ENCODE measurements at places on chromosomes 1 and 21.

DNA sequence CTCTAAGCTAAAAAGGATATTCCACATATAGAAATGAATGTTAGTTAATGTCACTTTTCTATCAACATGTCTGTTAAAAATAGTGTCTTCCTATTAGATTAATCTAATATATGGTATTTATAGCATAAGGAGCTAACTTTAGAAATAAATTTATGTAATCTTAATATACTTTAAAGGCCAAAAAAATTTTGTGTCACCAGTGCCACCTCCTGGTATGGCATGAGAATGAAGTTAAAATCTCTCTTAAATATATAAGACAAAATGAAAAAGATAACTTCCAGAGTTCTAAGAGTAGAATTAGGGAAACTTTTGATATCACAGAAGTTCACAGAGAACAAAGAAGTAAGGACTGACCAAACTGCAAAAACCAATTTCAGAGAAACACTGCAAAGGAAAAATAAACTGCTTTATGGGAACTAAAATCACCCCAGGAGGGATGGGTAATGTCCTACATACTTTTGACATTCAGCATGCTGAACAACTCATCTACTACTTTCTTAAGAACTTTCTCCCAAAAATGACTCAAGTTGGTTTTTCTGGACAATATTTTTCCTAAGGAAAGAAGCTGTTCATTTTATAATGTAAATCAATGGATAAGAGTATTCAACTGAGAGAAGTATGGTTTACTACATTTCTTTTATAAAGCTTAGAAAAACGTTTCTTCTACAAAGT is 82.8 kb downstream of the TRIM33 start:
- peak; percentile 34 for DNase-seq

DNA sequence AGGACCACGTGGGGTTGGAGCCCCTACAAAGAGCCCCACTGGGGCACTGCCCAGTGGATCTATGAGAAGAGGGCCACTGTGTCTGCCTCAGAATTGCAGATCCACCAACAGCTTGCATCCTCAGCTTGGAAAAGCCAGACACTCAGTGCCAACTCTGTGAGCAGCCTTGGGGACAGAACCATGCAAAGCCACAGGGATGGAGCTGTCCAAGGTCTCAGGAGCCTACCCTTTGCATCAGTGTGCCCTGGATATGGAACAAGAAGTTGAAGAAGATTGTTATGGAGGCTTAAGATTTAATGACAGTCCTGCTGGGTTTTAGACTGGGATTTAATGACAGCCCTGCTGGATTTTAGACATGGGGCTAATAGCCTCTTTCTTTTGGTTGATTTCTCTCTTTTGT is 1670.9 kb downstream of the PLA2G4A start:
- no peak for DNase-seq

DNA sequence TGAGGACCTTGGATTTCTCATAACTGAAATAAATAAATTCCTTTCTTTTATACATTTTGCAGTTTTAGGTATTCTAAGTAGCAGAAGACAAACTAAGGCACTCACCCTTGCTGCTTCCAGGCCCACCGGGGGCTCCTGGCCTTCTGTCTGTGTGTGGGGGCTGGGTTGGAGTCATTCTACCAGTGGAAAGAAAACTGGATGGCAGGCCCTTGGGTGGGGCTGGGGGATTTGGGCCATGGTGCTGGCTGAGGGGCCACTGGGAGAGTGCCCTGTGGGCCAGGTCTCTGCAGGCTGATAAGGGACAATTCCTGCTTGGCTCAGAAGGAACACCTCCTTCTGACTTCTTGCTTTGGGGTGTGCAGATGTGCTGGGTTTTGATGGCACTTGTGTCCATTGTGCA is 54.0 kb upstream of the CSF3R start:
- no peak for DNase-seq

- DNase-seq, result no peak
These were observed 667.1 kb downstream of the LTN1 start for GRCh38 chr21:28325618-28326017.

- no peak for DNase-seq
These were observed 102.7 kb downstream of the KCND3 start for GRCh38 chr1:111886741-111887140.

DNA sequence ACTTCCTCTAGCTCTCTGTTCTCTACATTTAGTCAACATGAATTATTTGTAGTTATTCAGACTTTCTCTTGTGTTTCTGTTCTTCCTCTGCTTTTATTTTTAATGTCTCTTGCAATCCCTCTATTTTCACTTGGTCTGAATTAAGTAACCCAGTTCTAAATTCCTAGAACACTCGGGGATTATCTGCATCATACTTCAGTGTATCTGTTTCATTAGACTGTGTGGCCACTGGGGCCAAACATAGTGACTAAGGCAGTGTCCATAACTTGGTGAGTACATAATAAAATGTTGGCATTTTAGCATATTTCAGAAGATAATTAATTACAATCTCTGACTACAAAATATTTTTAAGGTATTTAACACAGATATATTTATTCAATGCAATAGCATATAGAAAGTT is 1087.2 kb upstream of the B3GALT2 start:
- no peak for DNase-seq

- no peak for DNase-seq
These were observed 7.7 kb downstream of the NOC2L start for GRCh38 chr1:951364-951763.

DNA sequence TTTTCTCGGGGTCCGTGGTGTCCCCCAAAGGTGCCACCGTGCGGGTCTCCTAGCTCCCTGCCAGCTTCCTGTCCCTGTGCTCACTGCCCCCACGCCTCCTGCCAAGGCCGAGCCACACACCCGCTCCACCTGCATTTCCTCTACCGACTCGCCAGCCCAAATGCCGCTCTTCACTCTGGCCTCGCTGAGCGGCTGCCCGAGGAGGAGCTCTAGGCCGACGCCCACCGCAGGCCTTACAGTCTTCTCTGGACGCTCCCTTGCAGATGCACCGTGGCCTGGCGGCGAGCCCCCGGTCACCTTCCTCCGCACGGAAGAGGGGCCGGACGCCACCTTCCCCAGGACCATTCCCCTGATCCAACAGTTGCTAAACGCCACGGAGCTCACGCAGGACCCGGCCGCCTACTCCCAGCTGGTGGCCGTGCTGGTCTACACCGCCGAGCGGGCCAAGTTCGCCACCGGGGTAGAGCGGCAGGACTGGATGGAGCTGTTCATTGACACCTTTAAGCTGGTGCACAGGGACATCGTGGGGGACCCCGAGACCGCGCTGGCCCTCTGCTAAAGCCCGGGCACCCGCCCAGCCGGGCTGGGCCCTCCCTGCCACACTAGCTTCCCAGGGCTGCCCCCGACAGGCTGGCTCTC is 26.3 kb downstream of the FTCD start:
- no peak for DNase-seq

GRCh38 chr1:110173466-110174105 is 23.3 kb downstream of the SLC6A17 start:
- DNase-seq, result no peak

DNA sequence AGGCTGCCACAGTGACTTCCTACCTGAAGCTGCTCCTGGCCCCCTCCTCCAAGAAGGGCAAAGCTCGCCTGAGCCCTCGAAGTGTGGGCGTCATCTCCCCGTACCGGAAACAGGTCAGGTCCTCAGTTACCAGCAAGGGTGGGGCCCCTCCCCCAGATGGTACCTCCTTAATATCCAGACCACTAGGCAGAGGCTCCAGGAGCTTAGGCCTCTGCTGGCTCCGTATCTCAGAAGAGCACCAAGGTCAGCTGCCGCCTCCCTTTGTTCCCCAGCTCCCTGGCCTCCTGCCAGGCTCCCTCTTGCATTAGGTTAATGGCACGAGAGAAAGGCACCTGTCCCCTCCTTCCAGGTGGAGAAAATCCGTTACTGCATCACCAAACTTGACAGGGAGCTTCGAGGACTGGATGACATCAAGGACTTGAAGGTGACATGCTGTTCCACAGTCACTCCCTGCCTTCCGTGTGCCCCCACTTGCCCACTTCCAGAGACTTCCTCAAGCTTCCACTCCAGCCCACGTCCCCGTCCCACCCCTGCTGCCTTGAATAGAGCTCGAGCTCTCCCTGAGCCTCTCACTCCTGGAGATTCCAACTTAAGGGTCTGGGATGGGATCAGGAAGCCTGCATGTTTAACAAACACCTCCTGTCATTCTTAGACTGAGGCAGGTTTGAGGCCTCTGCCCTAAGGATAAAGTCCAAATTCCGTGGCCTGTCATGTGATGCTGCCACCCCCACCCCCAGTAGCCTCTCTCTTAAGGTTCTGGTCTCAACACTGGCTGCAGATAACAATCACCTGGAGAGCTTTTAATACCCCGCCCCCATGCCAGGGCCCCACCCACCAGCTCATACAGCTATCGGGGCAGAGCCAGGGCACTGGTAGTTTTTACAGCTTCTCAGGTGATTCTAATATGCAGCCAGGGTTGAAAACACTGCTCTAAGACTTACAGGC is 8.3 kb downstream of the RHOC start:
- no peak for DNase-seq

- DNase-seq, result no peak
These were observed 184.7 kb downstream of the ROR1 start for GRCh38 chr1:63958556-63958955.

- peak; percentile 58 for DNase-seq
These were observed 6.0 kb downstream of the GORAB start for GRCh38 chr1:170537798-170538503.

- DNase-seq, result no peak
These were observed 1.6 kb downstream of the TMEM52 start for GRCh38 chr1:1917304-1917976.

DNA sequence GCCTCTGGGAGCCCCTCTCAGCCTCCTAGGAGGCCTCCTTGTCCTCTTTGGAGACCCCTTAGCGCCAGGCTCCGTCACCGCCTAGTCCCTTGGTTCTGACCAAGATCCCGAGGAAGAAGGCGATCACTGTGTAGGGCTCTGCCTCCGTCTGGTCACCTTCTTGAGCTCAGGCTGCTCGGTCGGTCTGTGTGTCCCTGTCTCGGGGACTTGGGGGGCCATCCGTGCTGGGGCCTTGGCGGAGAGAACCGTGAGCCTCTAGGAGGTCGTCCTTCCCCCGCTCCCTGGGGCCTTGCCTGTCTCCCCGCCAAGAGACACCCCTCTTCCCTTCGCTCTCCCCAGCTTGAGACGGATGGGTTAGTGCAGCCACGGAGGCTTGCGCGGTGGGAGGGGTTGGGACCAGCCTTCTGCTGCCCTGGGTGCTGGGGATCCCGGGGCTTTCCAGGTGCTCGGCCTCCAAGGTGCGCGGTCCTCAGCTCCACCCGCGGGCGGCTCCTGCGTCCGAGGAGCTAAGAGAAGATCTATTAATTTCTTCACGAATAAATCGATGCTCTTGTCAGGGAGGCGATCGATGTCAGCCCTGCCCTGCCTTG is 701 bp upstream of the INSRR start:
- no peak for DNase-seq

- DNase-seq, result no peak
These were observed 634.7 kb downstream of the NCAM2 start for GRCh38 chr21:21632926-21633325.

- DNase-seq, result no peak
These were observed 2.6 kb upstream of the TAGLN2 start for GRCh38 chr1:159927849-159928431.

Data from suppressor macrophage treated with lipopolysaccharide for 4 hours (primary cell).